ENCODE measurements at places on chromosomes 7 and 10.

DNA sequence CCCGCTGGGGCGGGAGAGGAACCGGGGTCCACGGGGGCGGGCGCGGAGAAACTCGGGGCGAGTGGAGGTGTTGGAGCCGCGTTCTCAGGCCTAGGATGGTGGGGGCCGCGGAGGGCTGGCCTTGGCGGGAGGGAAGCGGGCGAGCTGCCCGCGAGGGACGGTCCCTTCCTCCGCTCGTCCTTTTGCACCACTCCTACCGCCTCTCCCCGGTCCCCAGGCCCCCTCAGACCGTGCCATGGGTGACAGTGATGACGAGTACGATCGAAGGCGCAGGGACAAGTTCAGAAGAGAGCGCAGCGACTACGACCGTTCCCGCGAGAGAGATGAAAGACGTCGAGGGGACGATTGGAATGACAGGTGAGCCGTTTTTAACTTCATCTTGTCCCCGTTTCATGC lies 451 bp downstream of the SRRT start:
- no peak for DNase-seq

DNA sequence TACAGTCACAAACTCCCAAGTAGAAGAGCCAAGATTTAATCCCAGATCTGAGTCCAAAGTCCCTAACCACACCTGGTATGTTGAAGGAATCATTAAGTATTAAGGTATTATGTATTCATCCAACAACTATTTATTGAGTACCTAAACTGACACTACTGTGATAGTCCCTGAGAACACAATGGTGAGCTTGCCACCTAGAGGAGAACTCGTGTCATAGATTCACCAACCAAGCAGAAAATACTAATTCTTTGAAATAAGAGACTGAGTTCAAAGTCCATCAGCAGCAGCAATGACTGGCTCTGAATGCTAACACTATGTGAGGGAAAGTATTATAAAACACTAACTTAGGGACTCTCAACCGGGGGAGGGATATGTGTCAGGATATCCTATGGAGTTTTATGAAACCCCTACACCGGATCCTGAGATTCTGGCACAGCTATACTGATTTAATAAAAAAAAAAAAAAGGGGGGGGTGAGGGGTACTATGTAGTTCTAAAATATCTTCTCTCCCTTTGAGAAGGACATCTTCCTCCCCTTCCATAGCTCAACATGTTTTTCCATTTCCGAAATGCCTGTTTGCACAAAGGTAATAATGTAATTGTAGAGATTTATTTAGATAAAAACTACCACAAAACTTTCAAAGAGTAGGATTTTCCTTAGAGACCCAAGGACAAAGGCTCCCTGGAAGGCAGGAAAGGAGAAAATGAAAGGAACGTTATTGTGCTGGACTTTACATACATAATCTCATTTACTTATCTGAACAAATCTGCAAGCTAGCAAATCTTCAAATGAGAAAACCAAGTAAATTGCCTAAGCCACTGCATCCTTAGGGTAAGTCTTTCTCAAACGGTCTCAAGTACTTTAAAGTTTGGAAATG lies 1.6 kb downstream of the NCOA4 start:
- no peak for DNase-seq

DNA sequence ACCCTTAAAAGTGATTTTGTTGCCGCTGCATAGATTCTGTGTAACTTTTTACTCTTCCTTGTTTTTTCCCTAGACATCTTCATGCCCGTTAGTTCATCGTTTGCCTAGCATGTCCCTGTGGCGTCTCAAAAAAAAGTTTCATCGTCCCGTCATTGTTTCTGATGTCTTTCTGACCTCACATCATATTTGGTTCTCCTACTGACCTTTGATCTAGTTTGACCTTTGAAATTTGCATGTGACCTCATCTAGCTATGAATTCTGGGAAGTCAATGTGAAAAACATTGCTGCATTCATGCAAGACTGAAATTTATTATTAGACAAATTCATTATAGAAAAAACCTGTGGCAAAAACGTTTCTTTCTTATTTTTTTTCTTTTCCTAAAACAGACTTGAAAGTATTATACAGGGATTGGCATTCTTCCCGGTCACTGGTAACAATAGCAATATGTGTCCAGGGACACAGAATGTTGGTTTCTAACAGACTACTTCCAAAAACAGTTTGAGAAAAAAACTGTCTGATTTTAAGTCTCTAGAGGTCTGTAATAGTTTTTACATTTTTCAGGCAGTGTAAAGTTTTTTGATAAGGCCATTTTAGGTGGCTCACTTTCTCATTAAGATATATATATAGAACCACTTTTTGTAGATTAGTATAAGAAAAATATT lies 280.9 kb downstream of the USP6NL start:
- no peak for DNase-seq

DNA sequence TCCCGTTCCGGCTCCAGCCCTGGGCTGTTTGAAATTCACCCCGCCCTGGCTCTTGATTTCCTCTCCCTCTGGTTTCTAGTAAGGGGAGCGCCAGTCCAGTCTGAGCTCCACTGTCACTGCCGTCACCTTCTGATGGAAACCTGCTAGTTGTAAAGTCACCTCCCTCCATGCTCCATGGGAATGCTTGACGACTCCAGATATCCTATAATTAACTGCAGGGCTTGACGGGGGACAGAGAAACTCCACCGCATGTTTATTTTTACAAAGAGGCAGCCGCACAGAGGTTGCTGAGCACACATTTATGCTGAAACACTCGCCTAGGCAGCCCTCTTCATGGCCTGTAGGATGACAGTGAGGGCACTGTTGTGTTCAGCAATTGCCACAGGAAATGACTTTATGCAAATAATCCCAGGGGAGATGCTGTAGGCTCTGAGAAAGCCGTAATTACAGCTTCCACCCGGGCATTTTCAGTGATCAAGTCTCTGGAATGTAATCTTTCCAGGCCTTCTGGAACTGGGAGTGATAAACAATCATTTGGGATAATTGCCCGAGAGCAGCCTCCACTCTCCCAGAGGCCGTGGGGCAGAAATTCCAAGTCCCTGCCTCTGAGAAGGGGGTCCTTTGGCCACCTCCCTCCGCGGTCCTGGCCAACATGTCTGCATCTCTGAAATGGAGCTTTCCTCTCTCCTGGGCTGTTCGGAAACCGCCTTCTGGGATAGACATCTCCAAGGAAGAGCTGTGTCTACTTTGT lies 300.5 kb downstream of the KLF6 start:
- DNase-seq, result no peak

GRCh38 chr7:47371733-47372368 lies 210.1 kb downstream of the TNS3 start:
- DNase-seq, result no peak

DNA sequence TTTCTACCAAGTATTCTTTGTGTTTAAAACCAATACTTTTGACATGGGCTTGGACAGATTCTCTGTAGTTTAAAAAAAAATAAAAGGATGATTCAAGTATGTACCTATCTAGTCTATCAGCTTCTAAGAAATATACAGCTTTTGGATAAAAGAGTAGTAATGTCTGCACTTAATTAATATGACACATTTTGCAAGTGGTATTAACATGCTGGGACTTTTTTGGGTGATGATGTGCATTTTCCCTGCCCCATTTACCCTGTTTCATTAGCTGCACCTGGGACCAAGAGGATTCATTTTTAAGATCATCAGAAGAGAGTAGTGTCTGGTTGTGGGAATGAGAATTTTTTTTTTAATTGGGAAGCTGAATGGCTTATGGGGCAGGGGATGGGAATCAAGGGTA lies 236.2 kb upstream of the KLF14 start:
- no peak for DNase-seq

DNA sequence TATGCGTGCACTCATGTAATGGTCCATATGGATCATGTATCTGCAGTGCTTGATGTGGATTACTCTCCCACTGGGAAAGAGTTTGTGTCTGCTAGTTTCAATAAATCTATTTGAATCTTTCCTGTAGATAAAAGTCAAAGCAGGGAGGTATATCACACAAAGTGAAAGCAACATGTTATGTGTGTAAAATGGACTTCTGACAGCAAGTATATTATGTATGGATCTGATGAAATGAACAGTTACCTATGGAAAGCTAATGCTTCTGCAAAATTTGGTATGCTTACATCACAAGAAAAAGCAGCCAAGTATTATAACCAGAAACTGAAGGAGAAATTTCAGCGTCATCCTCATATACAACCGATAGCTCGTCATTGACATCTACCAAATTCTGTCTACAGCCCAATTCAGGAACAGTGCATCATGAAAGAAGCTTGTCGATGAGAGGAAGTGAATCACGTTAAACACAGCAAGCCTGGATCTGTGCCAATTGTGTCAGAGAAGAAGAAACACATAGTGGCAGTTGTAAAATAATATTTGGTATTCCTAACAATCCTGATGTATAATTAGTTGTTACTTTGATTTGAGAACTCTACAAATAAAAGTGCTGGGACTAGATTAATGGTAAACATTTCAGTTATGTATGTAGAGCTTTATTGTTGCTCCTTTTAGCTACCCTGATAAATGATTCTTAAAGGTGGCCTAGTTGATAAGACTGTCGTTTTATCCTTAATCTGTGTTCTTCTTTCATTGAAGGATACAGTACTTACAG lies 14.2 kb upstream of the SYPL1 start:
- DNase-seq, result no peak

GRCh38 chr10:10078446-10078845 lies 939.2 kb upstream of the CELF2 start:
- no peak for DNase-seq

DNA sequence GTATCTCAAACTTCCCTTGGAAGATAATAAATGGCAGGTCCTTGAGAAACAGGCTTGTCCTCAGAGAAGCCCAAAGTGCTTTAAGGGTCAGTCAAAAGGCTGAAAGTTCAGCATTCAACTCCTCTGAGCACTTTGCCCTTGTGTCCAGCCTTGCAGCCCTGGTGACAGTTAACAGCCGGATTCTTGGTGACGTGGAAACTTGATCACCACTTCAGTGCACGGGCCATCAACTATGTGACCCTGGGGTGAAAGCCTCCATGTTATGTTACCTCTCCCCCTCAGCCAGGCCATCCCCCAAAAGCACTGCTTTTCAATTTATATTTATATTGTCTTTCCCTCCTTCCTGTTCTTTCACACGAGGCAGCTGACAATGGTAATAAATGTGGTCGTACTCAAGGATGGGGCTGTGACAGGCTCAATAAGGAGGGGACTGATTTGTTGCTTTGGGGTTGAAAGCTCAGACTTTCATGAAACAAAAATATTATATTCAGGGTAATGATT lies 164.0 kb upstream of the NRP1 start:
- no peak for DNase-seq

GRCh38 chr10:78925800-78926319 lies 142.9 kb upstream of the ZMIZ1 start:
- DNase-seq, result no peak

DNA sequence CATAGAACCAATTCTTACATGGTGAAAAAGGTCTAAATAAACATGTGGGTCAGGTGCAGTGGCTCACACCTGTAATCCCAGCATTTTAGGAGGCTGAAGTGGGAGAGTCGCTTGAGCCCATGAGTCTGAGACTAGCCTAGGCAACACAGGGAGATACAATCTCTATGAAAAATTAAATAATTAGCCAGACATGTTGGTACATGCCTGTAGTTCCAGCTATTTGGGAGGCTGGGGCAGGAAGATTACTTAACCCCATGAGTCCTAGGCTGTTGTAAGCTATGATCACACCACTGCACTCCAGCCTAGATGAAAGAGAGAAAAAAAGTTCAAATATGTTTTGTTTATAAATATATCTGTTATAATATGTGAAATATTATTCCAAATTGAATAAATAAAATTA lies 643.6 kb downstream of the IPMK start:
- DNase-seq, result no peak

DNA sequence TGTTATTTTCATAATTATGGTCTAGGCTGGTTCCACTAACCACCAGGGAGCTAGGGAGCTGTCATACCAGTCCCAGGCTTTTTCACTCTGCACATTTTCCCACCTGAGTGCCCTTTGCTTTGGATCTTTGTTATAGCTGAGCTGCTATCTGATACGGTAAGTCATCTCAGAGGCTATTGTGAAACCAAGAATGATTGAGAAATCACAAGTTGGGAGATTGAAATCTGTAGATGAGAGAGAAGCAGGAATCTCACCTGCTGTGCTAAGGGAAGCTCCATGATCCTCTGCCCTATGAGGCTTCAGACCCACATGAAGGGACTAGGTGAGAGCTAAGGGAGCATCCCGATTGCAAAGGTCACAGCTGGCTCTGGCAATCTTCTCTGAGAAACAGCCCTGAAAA lies 307.8 kb downstream of the REEP3 start:
- no peak for DNase-seq

DNA sequence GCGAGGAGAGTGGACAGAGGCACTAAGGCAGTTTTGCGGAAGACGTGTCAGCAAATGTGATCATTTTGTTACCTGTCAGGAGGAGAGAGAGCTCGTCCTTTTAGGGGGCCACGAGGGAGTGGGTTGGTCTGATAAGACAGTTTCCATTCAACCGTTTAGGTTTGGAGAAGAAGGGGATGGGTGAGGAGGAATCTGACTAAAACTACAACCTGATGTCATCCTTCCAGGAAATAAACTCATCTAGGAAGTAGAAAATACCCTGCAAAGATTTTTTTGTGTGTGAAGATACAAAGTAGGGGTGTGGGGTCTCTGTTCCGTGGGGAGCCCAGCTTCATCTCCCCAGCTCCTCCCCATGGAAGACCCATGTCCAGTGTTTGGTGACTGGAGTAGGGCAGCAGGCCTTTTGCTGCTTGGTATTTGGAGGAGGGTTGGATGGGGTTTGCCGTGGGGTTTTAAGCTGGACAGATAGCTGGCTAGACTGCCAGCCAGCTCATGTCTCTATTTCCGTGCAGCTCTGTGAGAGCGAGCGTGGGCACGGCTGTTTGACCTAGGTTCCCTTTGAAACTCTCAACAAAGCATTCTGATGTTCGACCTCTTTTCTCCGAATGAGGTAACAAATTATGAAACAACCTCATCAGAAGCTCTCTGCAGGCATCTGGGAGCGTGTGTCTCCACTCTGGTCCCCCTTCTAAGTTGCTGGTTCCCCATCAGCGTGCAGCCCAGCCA lies 136.0 kb upstream of the TCF7L2 start:
- DNase-seq, result no peak

GRCh38 chr10:116237970-116238369 lies 35.0 kb downstream of the GFRA1 start:
- DNase-seq, result no peak

DNA sequence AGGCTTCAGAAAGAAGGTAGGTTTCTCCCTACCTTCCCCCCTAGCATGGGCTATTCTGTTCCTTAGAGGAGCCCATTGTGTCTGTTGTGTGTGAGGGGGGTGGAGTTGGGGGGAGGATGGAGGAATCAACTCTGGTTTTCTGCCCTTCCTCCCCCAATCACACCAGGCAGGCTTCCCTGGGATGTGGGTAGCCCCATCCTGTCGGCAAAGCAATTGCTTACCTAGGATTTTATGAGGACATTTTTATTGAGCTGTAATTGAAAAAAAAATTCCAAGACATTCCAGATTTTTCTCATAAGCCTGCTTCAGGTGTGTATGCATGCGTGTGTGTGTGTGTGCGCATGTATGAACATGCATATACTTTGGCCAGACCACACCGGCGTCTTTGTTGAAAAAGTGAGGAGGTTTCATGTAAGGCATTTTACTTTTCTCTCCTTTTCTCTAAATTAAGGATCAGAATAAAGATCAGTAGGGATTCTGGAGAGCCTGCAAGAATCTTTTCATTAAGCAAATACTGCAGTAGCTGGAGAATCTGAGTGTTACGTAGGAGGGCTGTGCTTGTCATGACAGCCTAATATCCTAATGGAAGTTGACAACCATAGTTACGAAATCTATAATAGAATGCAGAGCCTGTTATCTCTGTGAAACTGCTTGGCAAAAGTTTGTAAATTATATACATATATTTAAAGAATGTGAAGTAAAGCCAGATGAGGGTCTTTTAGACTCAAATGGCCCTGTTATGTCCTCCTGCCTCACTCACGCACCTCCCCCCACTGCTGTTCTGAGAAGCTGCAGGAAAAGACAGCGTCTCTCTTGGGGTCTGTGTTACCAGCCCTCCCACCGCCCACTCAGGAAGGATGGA lies 27.3 kb upstream of the SAMD8 start:
- no peak for DNase-seq

- no peak for DNase-seq
Observed at GRCh38 chr7:54349229-54349628, 192.9 kb upstream of the VSTM2A start.

Data from NCI-H187 treated with DMSO at 0.1 percent for 48 hours (cell line).